8988T (cell line): ENCODE measurements at places on chromosomes 12 and 14.

- DNase-seq, result no peak
Observed at GRCh38 chr12:11891754-11892386, 178.9 kb upstream of the BCL2L14 start.

DNA sequence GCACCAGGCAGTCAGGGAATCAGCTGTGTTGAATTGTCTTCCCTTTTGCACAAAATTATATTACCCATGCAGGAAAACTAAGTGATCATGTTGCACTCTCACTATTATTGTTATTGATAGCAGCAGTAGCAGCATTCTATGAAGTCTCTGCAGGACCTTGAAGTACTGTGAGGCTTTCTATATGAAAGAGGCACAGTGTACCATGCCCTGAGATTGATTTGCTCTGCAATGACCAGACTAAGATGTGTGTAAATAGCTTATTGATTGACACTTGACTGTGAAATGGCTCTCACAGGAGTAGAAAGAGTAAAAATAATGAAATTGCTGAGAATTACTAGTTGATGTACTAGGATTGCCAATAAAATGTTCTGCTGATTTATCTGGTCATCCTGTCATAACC is 99.9 kb downstream of the KICS2 start:
- DNase-seq, result no peak

- no peak for DNase-seq
Observed at GRCh38 chr12:21370845-21371449, 1.8 kb upstream of the IAPP start.

GRCh38 chr12:131871677-131872076 is 22.7 kb upstream of the ULK1 start:
- no peak for DNase-seq

- DNase-seq, result no peak
Observed at GRCh38 chr12:90262251-90262650, 553.6 kb upstream of the ATP2B1 start.

GRCh38 chr12:101207086-101207780 is 2.8 kb downstream of the SLC5A8 start:
- DNase-seq, result no peak
